ENCODE measurements at places on chromosomes 16 and 17.

GRCh38 chr17:40019140-40019991 is 4.1 kb downstream of the CSF3 start:
- peak; percentile 75 for DNase-seq

GRCh38 chr16:71338193-71338592 is 20.3 kb upstream of the CALB2 start:
- peak; percentile 91 for DNase-seq

DNA sequence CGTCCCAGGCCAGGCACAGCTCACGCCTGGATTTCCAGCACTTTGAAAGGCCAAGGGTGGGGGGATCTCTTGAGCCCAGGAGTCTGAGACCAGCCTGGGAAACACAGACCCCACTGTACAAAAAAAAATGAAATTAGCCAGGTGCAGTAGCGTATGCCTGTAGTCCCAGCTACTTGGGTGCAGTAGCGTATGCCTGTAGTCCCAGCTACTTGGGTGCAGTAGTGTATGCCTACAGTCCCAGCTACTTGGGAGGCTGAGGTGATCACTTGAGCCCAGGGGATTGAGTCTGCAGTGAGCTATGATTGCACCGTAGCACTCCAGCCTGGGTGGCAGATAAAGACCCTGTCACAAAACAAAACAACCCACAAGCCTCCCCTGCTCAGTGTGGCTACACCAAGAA is 27.0 kb upstream of the SLC25A19 start:
- DNase-seq = no peak

GRCh38 chr16:52055381-52055780 is 491.6 kb downstream of the TOX3 start:
- DNase-seq = no peak

GRCh38 chr16:12295395-12295794 is 318.9 kb downstream of the SNX29 start:
- no peak for DNase-seq

GRCh38 chr17:12734926-12735325 is 54.4 kb upstream of the ARHGAP44 start:
- DNase-seq = no peak
